AG09319 (cell line): ENCODE measurements at places on chromosomes 3 and 15.

DNA sequence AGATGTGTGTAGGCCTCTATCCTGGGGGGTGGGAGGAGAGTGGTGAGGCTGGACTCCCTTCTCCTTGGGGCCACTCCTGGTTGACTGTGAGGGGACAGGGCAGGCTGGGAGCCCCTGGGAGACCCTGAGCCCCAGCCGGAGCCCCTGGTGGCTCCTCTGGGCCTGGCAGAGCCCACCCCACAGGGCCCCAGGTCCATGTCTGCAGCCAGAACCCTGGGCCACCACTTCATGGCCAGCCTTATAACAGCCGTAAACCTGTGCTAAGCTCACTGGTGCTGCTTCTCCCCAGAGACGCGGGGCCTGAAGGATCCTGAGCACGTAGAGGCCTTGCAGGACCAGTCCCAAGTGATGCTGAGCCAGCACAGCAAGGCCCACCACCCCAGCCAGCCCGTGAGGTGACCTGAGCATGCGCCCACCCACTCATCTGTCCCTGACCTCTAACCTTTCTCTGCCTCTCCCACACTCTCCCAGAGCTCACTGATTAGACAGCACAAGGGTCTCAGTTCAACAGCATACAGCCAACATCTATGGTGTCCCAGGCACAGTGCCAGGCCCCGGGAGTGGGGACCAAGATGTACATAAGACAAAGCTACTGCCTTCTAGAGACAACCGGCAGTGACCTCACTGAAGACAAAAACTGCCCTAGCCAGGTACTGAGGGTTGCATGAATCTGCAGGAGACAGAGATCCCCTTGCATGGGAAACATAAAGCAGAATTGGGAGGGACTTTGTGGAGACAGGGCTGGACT is 3.5 kb downstream of the NR2E3 start:
- no peak for DNase-seq

DNA sequence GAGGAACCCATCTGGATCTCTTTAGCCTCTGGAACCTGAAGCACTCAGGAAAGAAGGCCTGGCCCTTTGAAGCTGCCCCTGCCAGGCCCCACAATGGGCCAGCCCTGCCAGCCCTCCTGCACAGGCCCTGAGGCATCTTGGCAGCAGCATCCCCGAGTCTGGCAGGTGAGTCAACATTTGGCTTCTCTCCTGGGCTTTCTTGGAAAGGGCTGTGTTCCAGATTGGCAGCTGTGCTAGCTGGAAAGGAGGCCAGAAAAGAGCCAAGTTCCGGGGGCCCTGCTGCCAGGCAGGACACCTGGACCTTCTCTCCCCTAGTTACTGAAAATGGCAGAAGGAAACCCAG is 187.2 kb downstream of the SHQ1 start:
- peak; percentile 81 for DNase-seq

- no peak for DNase-seq
Observed at GRCh38 chr3:42936157-42936981, 30.4 kb downstream of the ZNF662 start.

DNA sequence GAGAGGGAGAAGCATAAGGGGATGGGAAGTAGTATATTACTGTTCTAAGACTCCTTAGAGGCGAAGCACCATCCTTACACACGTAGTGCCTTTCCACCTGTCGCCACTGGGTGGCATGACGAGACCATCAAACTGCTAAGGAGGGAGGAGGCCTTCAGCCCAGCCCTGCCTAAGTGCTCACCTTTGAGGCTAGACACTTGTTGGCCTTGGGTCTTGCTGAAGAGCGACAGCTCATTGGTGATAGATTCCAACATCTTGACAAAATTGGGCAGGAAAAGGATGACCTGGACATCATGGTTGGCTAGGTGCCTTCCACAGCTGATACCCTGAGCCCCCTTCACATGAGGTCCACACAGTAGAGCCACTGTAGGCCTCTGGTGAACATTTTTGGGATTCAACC is 19.6 kb downstream of the CLK3 start:
- DNase-seq, result no peak

- no peak for DNase-seq
Observed at GRCh38 chr3:9007928-9008327, 44.7 kb upstream of the RAD18 start.

DNA sequence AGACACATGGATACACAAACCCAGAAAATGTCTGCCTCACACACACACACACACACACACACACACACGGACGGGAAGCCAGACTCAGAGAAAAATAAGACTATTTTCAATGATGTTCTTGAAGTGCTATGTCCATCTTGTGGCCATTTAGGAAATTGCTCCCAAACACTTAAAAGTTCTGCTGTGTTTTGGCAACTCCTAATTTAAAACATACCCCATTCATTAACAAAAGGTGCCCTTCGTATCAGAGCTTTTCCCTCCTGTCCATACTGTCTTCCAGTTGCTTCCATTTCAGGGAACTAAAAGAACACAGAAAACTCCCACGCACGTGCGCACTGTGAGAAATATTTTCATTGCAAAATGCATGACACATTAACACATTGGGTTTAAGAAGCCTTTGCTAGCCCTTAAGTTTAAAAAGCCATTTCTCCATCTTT is 44.6 kb downstream of the SLC12A1 start:
- peak; percentile 54 for DNase-seq

GRCh38 chr15:29457729-29458128 is 188.1 kb upstream of the NSMCE3 start:
- no peak for DNase-seq

- DNase-seq, result no peak
Observed at GRCh38 chr3:140068494-140069017, 133.6 kb downstream of the CLSTN2 start.

DNA sequence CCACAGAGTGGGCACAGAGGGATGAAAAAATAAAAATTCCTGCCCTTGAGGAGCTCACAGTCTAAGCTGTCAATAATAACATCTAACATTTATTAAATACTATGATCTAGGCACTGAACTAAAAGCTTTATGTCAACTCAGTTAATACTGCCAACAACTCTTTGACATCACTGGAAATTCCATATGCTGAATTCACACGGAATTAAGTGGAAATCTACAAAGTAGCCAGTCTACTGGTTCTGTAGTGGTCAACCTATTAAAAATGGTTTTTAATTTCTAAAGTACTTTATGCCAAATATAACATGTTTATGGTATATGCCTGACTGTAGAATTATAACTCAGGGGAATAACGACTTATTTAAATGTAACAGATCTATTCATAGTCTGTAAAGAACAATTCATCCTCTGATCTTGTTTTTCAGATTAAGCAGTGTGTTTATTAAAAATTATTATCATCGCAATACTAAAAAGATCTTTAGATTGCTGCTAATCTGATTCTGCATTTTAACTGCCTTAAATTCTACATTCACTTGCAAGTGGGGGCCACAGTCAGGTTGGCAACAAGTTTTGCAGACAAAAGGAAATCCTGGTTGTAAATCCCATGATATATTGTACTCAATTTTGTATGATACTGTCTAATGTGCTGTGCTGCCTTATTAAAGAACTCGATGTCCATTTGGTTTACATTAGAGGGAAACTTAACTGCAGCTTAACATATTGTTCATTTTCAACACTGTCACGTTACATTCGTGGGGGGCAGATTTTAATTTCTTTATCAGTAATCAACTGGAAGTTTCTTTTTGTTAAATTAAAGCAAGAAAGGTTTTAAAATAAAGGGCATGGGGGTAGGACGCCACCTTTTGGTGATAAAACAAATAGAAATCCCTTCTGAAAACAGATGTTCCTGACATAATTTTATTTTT is 2.6 kb upstream of the FOXP1 start:
- no peak for DNase-seq

DNA sequence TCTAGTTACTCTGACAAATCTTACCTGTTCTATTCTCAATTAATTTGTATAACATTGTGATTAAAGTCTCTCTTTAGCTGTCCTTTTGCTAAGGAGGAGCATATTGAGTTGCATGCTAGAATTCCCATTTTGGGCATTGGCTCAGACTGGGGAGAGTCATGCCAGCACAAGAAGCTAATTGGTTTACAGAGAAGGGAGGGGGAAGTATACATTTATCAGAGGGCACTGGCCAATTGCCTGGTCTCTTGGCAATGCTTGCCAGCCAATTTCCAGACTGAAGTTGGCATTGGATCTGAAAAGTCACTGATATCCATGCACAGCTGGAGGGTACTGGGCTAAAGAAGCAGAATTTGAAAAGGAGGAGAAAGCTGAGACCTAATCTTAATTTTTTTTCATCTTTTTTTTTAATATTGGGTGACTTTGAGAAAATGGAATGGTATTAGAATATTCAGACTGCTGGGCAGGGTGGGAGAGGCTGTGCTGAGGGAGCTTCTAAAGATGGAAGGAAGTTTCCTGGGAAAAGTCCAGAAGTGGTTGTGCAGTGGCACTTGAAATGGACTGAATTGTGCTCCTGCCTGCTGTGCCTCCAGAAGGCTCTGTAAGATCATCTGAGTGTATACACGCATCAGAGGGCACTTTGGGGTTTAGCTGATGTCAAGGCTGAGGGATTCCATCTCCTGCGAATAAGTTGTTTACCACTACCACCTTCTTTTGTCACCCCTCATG is 365.2 kb upstream of the DPH6 start:
- no peak for DNase-seq

DNA sequence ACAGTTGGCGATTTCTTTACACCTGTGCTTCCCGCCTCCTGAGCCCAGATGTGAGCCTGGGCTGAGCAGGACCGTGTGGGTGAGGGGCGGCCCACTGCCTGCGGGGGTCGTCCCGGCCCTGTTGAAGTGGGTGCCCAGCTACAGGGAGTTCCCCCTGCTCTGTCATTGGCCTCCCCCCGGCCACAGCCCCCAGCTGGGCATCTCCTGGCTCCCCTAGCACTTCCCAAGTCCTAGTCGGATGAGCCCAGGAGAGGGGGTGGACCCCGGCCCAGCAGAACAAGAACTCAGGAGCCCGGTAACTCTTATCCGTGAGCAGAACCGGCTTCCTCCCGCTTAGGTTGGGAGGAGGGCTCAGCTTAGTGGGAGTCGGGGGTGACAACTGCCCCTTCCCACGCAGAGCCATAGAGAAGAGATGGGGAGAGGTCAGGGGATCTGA is 757 bp downstream of the PAQR5 start:
- no peak for DNase-seq

DNA sequence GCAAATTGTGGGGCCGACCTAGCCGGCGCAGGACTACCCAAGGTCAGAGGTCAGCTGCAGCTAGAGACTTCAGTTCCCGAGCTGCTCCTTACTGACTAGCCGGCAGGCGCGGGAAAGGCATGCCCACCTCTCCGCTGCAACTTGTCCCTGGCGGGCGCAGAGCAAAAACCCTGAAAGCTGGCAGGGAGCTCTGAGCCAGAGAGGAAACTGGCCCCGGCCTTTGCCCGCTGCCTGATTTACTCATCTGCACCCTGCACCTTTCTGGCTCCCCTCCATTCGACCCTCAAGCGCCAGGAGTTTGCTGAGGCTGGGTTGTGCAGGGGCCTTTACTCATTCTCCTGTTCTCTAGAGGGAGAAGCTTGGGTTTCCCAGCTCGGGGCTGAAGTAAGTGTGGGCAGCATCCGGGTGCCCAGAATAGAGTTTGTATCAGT is 1.5 kb downstream of the ZIC4 start:
- no peak for DNase-seq

DNA sequence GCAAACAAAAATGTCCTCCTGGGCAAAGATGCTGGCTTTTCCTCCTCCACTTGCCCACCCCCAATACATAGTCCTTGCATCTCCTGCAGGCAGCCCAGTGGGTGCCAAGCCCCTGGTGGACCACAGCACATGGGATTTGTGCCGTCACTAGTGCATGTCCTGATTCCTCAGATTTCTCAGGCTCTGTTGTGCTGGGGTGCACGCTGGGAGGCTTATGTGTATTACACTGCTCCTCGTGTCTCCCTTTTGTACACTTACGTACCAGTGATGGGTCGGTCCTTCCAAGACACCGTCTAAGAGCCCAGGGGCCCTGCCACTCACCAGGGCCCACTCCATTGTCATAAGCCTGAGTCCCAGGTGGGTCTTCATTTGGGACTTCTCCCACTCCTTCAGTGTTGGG is 70.1 kb downstream of the PLXNA1 start:
- DNase-seq, result no peak

DNA sequence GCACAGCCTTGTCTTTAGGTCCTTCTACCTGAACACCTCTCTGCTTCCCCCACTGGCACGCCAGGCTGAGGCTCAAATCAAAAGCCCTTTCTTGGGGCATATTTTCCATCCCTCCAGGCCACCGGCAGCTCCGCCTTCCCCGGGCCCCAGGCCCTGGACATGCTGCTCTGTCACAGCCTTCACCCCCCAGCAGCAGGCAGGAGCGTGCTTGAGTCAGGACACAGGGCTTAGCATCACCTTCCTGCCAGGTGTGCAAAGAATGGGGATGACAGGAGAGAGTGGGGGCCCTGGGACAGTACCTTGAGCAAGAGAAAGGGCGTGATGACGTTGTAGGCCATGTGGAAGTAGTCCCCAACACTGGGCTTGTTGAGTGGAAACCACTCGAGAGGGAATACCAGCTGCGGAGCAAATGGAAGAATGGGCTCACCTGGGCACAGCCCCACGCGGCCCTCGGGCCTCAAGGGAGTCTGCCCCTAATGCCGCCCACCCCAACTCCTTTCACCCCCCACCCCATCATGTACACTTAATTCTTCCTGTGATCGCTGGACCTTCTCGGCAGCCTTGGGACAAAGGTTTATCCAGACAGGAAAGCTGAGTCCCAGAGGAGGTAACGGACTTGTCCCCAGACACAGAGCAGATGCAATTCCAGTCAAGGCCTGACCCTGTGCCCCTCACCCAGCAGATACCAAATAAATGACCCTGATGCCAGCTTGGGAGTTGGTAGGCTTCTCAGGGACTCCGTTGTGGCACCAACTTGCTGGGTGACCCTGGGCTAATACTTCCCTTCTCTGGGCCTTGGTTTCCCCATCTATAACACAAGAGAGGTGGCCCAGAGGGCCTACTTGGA is 9.1 kb upstream of the CALML4 start:
- no peak for DNase-seq

DNA sequence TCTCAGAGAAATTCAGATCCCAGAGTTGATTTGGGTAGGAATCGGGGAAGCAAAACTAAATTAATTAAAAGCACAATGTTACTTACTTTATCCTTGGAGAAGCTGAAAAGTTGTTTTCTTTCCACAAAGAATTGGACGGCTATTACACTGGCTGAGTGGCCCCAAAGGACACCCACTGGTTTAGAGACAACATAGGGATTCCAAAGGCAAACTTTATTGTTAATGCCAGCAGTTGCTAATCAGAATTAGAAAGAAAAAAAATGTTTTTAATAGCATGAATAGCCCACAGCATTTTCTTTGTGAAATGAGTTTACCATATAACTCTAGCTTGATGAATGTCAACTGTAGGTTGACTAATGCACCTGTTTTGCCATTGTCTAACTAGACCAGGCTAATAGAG is 51.7 kb downstream of the WDR49 start:
- DNase-seq, result no peak

- DNase-seq, result no peak
Observed at GRCh38 chr3:72224804-72225509, 440.0 kb upstream of the PROK2 start.

GRCh38 chr3:119891944-119892721 is 110.2 kb downstream of the NR1I2 start:
- DNase-seq, result peak; percentile 52

DNA sequence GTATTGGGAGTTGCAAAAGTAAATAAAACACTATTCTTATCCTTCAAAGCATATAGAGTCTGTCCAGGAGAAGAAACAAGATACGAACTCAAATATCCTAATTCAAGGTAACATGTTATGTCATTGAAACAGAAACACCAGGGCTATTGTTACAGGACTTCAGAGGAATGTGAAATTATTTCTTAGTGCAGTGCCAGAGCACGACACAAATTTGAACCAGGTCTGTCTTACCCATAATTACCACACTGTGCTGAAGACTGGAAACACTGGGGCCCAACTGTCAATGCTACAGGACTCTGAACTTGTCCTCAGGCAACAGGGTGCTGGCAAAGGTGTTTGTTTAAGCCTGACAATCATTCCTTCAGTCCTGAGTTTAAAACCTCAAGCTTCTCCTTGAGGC is 633.6 kb upstream of the UBE2E2 start:
- no peak for DNase-seq

GRCh38 chr3:72441284-72441994 is 406.8 kb downstream of the SHQ1 start:
- no peak for DNase-seq
